ENCODE measurements at places on chromosomes 5 and 9.

- no peak for DNase-seq
These were observed 47.4 kb downstream of the PRKACG start for GRCh38 chr9:68966496-68966944.

DNA sequence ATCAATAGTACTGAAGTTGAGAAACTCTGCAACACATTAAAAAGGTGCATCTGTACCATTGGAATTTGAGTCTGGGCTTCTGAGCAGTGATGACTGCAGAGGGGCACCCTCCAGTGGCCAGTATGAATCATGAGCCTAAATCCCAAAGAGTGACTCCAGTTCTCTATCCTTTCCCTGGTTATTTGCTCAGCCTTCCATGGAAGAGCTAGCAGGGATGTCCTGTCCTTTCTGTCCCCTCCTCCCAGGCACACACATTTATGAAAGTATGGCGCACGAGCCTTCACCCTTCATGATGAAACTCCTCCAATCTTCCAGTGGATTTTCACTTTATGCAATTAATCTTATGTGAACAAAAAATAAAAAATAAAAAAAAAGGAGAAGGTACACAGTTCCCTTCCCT lies 81.0 kb downstream of the ESM1 start:
- peak; percentile 10 for DNase-seq

DNA sequence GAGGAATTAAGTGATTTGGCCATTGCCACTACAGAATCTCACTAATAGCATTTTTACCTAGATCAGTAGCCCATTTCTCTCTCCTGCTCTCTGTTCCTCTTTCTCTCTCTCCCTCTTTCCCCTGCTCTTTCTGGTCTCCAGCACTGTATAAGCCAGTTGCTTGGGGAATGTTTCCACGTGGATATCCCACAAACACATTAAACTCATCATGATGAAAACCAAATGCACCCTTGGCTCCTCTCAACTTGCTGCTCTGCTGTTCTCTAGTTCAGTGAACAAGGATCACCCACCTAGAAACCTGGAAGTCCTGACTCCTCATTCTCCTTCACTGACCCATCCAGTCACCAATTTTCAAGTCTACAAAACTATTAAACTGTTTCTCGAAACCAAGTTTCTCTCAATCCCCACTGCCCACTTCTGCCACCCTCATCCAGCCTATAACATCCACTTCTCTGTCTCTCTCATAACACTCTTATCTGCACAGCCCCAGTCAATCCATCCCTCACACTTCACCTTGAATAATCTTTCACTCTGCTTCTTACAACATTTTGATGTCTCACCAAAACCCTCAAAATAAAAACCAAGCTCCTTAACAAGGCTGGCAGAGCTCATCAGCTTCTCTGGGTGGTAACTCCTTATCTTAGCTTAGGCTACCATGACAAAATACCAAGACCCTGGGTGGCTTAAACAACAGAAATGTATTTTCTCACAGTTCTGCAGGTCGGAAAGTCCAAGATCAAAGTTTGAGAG lies 79.3 kb downstream of the ARL15 start:
- DNase-seq, result no peak

DNA sequence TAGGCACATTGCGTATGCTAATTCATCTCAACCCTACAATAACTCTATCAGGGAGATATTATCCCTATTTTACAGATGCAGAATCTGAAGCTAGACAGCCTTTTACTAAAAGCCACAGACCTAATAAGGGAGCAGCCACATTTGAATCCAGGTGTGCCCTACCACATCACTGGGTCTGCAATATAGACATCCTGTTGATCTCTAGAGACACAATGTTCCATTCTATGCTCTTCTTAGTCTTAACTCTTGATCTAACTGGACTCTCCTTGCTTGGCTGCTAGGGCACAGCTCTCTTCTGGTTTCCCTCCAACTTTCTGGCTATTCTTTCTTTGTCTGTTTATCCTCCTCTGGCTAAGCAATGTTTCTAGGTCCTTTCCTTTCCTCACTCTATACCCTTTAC lies 1.4 kb upstream of the SPATA6L start:
- no peak for DNase-seq

GRCh38 chr5:56565644-56566043 lies 249.7 kb upstream of the MAP3K1 start:
- no peak for DNase-seq

- DNase-seq, result no peak
These were observed 31.0 kb downstream of the TTC1 start for GRCh38 chr5:160039810-160040470.

- no peak for DNase-seq
These were observed 6.4 kb downstream of the ZNF608 start for GRCh38 chr5:124740071-124740470.

DNA sequence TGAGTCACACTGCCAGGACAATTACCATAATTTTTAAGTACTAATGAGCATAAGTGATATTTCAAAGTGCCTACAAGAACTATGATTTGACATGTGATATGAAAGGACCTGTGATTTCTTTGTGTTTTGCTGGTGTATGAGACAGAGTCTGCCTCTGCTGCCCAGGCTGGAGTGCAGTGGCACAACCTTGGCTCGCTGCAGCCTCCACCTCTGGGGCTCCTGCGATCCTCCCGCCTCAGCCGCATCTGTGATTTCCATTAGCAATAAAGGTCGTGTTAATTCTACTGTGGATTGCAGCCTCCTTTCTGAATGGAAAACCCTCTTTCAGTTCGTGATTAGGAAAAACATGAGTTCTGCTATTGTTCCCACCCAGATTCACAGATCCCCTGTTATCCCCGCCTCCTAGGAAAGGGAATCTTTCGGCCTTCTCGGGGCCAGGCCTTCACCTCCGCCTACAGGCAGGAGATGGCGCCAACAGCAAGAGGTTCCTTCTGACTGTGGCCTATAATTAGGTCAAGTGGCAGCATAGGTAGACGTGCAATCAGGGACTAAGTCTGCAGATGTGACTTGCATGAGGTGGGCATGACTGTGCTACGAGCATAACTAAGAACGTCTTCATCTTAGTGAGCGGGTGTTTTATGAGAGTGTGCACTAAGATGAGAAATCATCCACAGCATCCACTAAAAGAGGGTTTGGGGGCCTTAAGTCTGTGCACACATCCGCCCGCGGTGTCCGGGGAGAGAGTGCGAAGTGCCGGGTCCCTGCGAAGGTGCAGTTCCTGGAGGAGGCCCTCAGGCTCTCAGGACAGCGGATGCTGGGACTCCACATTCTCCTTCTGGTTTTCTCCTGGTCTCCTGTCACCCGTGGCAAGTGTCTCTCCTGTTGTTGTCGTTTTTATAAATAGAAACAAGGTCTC lies 23.1 kb downstream of the TRIM7 start:
- no peak for DNase-seq

GRCh38 chr5:148965511-148966265 lies 97.2 kb downstream of the SH3TC2 start:
- DNase-seq, result no peak

GRCh38 chr9:20873240-20873865 lies 158.1 kb downstream of the HACD4 start:
- DNase-seq, result no peak

- no peak for DNase-seq
These were observed 4.0 kb downstream of the GFI1B start for GRCh38 chr9:132982458-132982857.

DNA sequence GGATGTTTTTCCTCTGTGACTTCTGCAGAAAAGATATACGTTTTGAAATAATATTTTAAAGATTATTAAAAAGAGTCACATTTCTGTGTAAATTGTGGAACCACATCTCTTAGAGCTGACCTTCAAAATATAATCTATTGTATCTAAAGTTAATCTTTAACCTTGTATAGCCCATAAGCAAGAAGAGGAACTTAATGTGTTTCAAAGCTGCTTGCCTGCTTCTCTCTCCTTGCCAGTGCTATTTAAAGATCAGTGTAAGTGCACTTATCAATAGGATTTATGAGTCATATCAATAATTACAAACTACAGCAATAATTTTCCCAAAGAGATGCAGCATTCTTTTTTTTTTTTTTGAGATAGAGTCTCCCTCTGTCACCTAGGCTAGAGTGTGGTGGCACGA lies 29.4 kb upstream of the GDA start:
- DNase-seq, result no peak

DNA sequence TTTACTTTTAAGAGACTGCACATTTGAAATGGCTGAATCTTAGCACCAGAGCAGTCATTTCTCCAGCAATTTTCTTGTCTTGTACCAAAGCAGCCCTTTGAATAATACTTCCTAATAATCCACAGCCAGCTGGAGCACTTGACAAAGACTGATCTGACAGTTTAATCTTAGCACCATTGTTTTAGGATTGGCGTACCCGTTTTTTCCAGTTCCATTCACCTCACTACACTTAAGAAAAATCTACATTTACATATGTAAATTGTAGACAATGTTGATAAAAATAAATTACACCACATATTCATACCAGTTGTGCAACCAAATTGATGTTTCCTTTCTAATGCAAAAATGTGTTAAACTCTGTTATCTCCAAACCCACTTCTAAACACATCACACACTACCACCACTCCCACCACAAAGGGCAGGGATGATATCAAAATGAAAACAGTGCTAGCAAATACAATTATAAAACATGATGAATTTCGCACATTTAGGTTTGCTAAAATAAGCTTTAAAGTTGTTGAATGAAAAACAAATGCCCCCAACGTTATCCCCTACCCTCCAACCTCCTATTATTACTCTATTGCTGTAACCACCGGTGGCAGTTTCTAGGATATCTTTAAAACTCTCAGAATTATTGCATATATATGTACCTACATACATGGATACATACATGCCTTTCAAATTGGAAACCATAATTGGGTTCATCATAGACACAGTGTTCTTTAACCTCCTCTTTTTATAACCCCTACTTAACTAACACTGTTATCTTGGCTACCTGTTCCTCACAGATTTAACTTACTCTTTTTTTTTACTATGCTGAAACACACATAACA lies 21.5 kb downstream of the SERINC5 start:
- DNase-seq, result no peak

GRCh38 chr5:55160493-55161209 lies 680 bp downstream of the GPX8 start:
- no peak for DNase-seq

GRCh38 chr9:133342570-133342969 lies 5.4 kb downstream of the MED22 start:
- no peak for DNase-seq

- DNase-seq, result no peak
These were observed 55.0 kb upstream of the KCNMB1 start for GRCh38 chr5:170444181-170444580.

- DNase-seq, result no peak
These were observed 3.8 kb downstream of the NUP214 start for GRCh38 chr9:131129183-131129582.

DNA sequence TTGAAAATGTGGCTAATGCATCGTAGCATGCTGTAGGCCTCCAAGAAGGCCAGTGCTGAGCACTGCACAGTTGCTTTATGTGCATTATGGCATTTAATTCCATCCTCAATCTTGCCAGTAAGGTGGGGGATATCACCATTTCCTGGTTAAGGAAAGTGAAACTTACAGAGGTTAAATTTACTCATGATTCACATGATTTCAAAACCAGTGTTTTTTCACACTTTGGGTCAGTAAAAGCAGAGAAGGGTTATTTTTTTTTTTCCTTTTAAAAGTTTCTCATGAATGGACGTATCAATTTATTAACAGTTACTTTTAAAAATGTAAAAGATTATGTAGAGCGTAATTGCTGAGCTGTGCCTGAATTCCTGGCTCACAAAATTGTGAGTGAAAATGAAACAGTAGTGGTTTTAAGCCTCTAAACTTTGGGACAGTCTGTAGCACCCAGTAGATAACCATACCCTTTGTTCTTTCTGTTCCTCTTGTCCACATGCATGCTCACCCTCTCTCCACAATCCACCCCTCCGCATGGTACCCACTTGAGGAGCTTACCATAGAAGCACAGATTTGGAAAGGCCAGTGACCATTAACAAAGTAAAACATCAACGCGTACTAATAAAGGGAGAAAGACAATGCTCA lies 21.2 kb downstream of the MAST4 start:
- no peak for DNase-seq

- peak; percentile 18 for DNase-seq
These were observed 1.7 kb downstream of the ENDOG start for GRCh38 chr9:128819716-128820664.

GRCh38 chr5:125560476-125561225 lies 814.2 kb upstream of the ZNF608 start:
- no peak for DNase-seq

DNA sequence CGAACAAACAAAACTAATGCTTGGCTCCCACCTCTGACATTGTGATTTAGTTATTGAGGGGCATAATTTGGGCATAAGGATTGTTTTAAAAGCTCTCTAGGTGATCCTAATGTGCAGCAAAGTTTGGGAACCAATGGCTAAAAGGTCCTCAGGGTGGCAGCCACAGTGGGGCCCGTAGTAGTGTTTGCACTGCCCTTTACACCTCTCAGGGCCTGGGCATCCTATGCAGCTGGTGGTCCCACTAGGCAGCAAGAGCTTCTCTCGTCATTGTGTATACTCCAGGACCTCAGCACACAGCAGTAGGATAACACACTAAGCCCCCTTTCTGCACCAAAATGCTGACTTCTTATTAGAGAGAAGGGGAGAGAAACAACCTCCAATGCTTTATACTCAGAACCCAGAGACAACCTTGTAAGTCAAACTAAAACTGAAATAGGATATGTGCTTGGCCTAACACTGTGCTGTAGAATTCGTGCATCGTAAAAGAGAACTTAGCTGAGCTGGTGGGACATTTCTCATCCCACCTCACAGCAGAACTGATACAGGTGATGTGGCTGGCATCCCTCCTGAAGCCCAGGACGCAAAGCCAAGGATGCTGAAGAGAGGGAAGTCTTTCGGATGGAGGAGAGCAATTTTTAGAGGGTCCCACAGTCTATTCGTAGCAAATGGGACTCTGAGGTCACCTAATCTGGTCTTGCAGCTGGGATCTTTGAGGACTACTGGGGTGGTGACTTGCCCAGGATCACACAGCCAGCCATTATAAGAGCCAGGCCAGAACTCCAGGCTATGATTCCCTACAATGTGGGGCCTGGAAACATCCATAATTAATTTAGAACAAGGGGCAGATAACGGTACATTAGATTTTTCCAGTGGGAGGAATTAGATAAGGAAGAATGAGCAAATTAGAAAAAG lies 1.2 kb downstream of the GLRX start:
- DNase-seq, result no peak

GRCh38 chr9:29564564-29564963 lies 1991.3 kb upstream of the C9orf72 start:
- no peak for DNase-seq

DNA sequence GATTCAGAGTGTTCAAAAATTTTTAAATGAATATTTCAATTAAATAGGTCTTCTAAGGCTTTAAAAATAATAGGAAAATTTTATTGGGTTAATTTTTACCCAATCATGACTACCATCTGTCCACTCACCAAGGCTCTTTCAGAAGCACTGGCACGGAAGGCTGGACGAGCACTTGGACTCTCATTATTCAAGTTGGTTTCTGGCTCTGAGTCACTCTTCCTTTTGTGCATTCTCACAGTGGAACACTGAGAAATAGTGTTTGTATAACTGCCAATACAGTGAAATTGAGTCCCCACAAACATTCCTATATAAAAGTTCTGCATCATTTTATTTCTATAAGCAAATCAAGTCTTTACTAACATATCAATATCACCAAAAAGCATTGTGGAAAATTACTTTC lies 1149.0 kb downstream of the EFNA5 start:
- no peak for DNase-seq

All from SHP77 (cell line).